Left lung (tissue), 14 donors: ENCODE measurements at places on chromosomes 6 and 20.

GRCh38 chr6:73299151-73299971, 36.4 kb upstream of the KHDC1 start:
- peak; percentile 59 for DNase-seq
- H3K27me3 ChIP-seq, result peaks cover 15% of the 10 kb centered on the region
- H3K4me1 ChIP-seq, result no peaks in the 10 kb centered on the region
- no peak overlapping the region for H3K27ac ChIP-seq

DNA sequence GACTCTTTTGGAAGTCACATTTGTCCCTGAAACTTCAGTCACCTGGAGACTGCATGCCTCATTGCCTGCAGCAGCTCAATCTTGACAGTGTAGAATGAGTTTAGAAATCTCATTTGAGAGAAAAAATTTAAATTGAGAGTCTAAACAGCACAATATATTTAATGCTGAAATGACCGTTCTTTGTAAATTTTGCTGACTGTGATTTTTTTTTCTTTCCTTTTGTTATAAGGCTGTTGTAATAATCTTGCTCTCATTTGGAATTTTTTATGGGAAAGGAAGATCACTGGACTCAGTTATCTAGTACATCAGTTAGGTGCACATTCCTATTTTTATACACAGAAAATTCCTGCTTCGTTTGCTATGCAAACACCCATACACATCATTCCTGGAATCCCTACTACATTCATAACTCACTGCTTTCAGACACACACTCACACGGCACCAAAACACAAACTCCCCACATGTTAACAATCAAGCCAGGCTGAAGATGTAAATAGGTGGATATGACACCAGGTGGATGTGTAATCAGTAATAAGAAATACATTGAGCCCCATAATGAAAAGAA, 43.8 kb downstream of the PTCHD4 start:
- H3K4me3 ChIP-seq, result no peak overlapping the region
- DNase-seq, result no peak
- peaks cover 12% of the 10 kb centered on the region for H3K27me3 ChIP-seq
- no peaks in the 10 kb centered on the region for H3K4me1 ChIP-seq
- no peak overlapping the region for H3K27ac ChIP-seq

- no peaks in the 10 kb centered on the region for H3K36me3 ChIP-seq
- H3K4me3 ChIP-seq, result no peak overlapping the region
- H3K27me3 ChIP-seq, result no peaks in the 10 kb centered on the region
- DNase-seq, result no peak
- H3K27ac ChIP-seq, result no peak overlapping the region
These were observed 21.4 kb downstream of the CDYL start for GRCh38 chr6:4797587-4797986.

- H3K27me3 ChIP-seq, result no peaks in the 10 kb centered on the region
- H3K27ac ChIP-seq, result no peak overlapping the region
- no peaks in the 10 kb centered on the region for H3K36me3 ChIP-seq
- H3K4me1 ChIP-seq, result no peaks in the 10 kb centered on the region
These were observed 331.8 kb downstream of the GJA1 start for GRCh38 chr6:121767211-121767610.

GRCh38 chr20:19322061-19322985, 109.9 kb downstream of the SLC24A3 start:
- no peak overlapping the region for H3K27ac ChIP-seq
- H3K4me3 ChIP-seq, result no peak overlapping the region

DNA sequence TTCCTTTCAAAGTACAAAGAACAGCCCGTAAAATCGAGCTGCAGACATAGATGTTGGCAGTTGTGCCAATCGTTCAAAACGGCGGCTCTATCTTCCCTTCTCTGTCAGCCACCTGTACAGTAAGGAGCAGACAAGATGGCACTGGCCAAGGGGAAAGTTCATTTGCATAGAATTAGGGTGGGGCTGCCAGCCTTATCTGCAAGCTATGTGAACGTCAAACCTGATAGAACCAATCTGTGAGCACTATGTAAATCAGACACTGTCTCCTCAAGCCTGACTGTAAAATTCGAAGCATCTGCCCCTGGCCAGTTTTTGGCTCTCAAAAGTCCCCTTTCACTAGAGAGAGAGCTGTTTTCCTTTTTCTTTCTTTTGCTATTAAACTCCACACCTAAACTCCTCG, 374.5 kb downstream of the EPM2A start:
- H3K27me3 ChIP-seq, result no peaks in the 10 kb centered on the region
- no peak overlapping the region for H3K27ac ChIP-seq
- no peaks in the 10 kb centered on the region for H3K36me3 ChIP-seq
- no peaks in the 10 kb centered on the region for H3K4me1 ChIP-seq
- DNase-seq, result no peak

- no peak overlapping the region for H3K27ac ChIP-seq
- no peaks in the 10 kb centered on the region for H3K27me3 ChIP-seq
- H3K4me1 ChIP-seq, result no peaks in the 10 kb centered on the region
- H3K36me3 ChIP-seq, result no peaks in the 10 kb centered on the region
These were observed 87.6 kb upstream of the E2F3 start for GRCh38 chr6:20313960-20314530.

GRCh38 chr6:24718449-24719124, 367 bp downstream of the C6orf62 start:
- H3K27ac ChIP-seq, result peak overlapping the region; percentile 100
- peak overlapping the region; percentile 90 for H3K4me3 ChIP-seq
- H3K27me3 ChIP-seq, result no peaks in the 10 kb centered on the region
- H3K4me1 ChIP-seq, result peaks cover 63% of the 10 kb centered on the region

- peaks cover 22% of the 10 kb centered on the region for H3K4me1 ChIP-seq
- H3K36me3 ChIP-seq, result no peaks in the 10 kb centered on the region
- peak overlapping the region; percentile 79 for H3K4me3 ChIP-seq
- H3K27ac ChIP-seq, result peak overlapping the region; percentile 77
- H3K27me3 ChIP-seq, result no peaks in the 10 kb centered on the region
- no peak for DNase-seq
These were observed 634 bp downstream of the ITPA start for GRCh38 chr20:3209946-3210317.

DNA sequence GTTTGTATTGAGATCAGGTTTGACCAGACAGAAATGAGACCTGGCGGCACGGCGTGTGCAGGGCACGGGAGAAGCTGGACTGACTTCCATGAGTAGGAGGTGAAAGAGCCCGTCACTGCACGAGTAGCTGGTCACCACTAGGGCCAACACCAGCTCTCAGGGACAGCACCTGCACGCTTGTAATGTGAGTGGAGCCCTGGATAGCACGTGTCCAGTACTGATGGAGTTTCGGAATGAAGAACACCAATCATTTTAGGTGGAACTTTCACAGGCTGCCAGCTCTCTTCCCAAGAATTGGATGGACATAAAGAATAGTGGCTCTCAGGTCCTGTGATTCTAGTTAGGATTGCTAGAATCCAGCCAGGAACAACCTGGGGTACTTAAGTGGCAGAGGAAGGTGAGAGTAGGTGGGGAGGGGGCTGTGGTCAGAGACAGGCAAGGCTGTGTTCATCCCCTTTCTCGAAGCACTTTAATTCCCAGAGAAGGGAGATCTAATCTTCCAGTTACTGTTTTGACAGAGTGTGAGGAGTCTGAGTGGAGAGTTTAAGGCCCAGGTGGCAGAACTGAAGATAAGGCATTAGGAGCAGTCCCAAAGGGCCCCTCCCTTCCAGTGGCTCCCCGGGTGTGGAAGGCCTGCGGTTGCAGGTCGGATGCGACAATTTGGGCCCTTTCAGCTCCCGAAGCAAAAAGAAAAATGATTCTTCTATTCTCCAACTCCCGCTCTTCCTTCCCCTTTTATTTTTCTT, 314.8 kb downstream of the QKI start:
- no peak overlapping the region for H3K27ac ChIP-seq
- H3K36me3 ChIP-seq, result no peaks in the 10 kb centered on the region
- no peaks in the 10 kb centered on the region for H3K4me1 ChIP-seq
- no peak overlapping the region for H3K4me3 ChIP-seq
- no peaks in the 10 kb centered on the region for H3K27me3 ChIP-seq

GRCh38 chr6:145731447-145731846, 3.9 kb downstream of the EPM2A start:
- H3K27me3 ChIP-seq, result no peaks in the 10 kb centered on the region
- no peaks in the 10 kb centered on the region for H3K4me1 ChIP-seq
- H3K36me3 ChIP-seq, result no peaks in the 10 kb centered on the region
- no peak for DNase-seq

GRCh38 chr6:118589649-118590365, 41.7 kb downstream of the PLN start:
- H3K36me3 ChIP-seq, result no peaks in the 10 kb centered on the region
- no peak overlapping the region for H3K4me3 ChIP-seq
- H3K4me1 ChIP-seq, result no peaks in the 10 kb centered on the region

GRCh38 chr20:57657535-57658446, 37.6 kb upstream of the ZBP1 start:
- H3K36me3 ChIP-seq, result peaks cover 29% of the 10 kb centered on the region
- peak; percentile 40 for DNase-seq
- H3K4me3 ChIP-seq, result no peak overlapping the region
- H3K27ac ChIP-seq, result no peak overlapping the region
- no peaks in the 10 kb centered on the region for H3K4me1 ChIP-seq
- H3K27me3 ChIP-seq, result no peaks in the 10 kb centered on the region

DNA sequence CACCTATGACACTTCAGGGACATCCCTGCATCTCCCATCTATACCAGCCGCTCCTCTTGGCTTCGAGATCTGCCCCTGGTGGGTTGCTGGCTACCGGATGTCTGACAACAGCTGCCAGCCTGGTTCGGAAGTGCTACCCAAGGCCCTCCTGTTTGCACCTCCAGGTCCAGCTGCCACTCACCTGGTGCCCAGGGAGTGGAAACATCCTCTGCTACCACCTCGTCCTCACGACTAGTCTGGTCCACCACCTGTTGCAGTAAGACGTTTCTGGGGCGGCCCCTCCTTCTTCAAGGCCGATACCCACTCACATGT, 8.3 kb upstream of the PCMTD2 start:
- DNase-seq, result no peak
- no peaks in the 10 kb centered on the region for H3K36me3 ChIP-seq
- no peaks in the 10 kb centered on the region for H3K4me1 ChIP-seq
- no peak overlapping the region for H3K4me3 ChIP-seq
- H3K27me3 ChIP-seq, result peaks cover 20% of the 10 kb centered on the region
- no peak overlapping the region for H3K27ac ChIP-seq

- DNase-seq, result no peak
- H3K27me3 ChIP-seq, result no peaks in the 10 kb centered on the region
- no peak overlapping the region for H3K27ac ChIP-seq
- H3K4me3 ChIP-seq, result no peak overlapping the region
These were observed 359.4 kb downstream of the EPHA7 start for GRCh38 chr6:93059911-93060310.

- peaks cover 3% of the 10 kb centered on the region for H3K4me1 ChIP-seq
- DNase-seq, result no peak
- H3K36me3 ChIP-seq, result peaks cover 3% of the 10 kb centered on the region
- no peak overlapping the region for H3K4me3 ChIP-seq
These were observed 244.4 kb downstream of the GMPR start for GRCh38 chr6:16482702-16483314.

- H3K4me1 ChIP-seq, result no peaks in the 10 kb centered on the region
- no peak overlapping the region for H3K27ac ChIP-seq
- no peaks in the 10 kb centered on the region for H3K36me3 ChIP-seq
- DNase-seq, result no peak
These were observed 22.8 kb downstream of the BMP7 start for GRCh38 chr20:57243480-57244220.

DNA sequence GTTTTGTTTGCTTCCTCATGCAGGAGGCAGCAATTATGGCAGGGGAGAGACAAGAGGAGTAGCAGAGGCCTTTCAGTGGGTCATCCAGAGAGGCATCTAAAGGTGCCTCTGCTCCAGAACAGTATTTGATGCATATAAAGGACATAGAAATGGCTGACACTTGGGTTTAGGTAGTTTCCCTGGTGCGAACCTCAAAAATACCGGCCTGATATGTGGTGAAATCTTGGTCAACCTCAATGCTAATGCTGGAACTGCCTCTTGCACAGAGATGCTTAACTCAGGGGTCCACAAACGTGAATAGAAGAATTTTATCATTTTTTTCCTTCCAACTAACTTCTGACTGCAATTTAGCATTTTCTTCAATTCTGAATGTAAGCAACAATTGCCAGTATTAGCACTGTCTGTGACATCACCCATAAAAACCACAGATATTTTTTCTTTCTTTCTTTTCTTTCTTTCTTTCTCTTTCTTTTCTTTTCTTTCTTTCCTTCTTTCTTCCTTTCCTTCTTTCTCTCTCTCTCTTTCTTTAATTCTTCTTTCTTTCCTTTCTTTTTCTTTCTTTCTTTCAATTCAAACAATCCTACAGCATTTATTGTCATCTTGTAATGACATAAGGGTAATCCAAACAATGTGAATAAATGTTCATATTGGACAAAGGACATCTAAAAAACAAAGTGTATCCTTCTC, 180.0 kb upstream of the UST start:
- no peaks in the 10 kb centered on the region for H3K36me3 ChIP-seq
- H3K4me3 ChIP-seq, result no peak overlapping the region
- no peaks in the 10 kb centered on the region for H3K27me3 ChIP-seq
- no peak for DNase-seq
- H3K4me1 ChIP-seq, result peaks cover 13% of the 10 kb centered on the region

GRCh38 chr6:116323863-116324262, 44.1 kb upstream of the TSPYL1 start:
- no peaks in the 10 kb centered on the region for H3K36me3 ChIP-seq
- no peak overlapping the region for H3K27ac ChIP-seq
- no peaks in the 10 kb centered on the region for H3K27me3 ChIP-seq
- peaks cover 7% of the 10 kb centered on the region for H3K4me1 ChIP-seq
- no peak for DNase-seq
- H3K4me3 ChIP-seq, result no peak overlapping the region

- no peak for DNase-seq
- no peaks in the 10 kb centered on the region for H3K27me3 ChIP-seq
- H3K27ac ChIP-seq, result no peak overlapping the region
- H3K36me3 ChIP-seq, result no peaks in the 10 kb centered on the region
These were observed 16.7 kb downstream of the VAPB start for GRCh38 chr20:58405504-58406291.

DNA sequence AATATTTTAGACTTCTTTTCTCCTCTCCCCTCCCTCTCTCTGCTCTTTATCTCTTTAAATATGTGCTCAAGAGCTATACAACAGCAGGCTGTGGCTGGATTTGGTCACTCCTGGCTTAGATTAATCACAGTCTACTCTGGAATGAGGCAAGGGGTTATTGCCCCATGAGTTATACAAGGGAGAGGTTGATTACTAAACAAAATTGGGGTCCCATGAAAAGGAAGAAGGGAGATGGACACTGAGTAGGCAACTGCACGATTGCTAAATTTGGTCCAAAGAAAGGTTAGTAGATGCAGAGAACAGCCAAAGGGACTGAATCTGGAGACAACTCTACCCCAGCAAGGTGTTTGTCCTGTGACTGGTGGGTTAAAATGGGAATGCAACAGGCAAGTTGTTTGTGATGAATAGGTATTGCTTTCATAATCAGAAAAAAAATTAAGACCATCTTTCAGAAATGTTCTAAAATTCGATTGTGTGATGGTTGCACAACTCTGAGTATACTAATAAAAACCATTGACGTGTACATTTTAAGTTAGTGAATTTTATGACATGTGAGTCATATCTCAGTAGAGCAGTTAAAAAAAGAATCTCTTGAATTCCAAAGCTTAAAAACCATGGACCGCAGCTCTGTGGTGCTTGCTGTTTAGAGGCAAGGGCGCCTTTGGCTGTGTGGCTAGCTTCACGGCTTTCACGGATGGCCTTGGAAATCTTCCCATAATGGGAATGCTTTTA, 57.1 kb downstream of the KIZ start:
- H3K4me3 ChIP-seq, result no peak overlapping the region
- H3K36me3 ChIP-seq, result no peaks in the 10 kb centered on the region
- DNase-seq, result no peak
- H3K4me1 ChIP-seq, result no peaks in the 10 kb centered on the region
- peak overlapping the region; percentile 53 for H3K27ac ChIP-seq
